ENCODE measurements at places on chromosomes 7 and 10.
A peak's percentile ranks its signal among the peaks of the same experiment; 100 is the strongest.

- DNase-seq, result no peak
Observed at GRCh38 chr7:128872394-128872824, 9.8 kb downstream of the ATP6V1F start.

DNA sequence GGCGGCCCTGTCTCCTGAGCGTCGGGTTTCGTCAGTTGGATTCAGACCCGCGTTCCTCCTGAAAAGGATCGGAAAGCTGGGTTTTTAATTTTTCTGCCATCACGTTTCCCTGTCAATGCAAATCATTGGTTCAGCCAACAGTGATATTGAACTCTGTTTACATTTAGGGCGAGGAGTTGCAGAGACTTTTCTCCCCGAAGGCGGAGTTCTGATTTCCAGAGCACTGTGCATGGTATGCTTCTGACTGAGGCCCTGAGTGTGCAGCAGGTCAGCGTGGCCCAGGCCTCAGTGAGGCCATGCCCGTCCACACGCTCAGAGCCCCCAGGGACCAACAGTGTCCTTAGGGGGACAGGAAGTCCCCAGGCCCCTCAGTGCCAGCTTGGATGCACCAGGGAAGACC is 27.1 kb downstream of the NKX6-2 start:
- DNase-seq, result no peak

- no peak for DNase-seq
Observed at GRCh38 chr7:108049962-108050361, 47.0 kb upstream of the LAMB1 start.

- peak; percentile 23 for DNase-seq
Observed at GRCh38 chr7:157738066-157738460, 401.3 kb downstream of the DNAJB6 start.

DNA sequence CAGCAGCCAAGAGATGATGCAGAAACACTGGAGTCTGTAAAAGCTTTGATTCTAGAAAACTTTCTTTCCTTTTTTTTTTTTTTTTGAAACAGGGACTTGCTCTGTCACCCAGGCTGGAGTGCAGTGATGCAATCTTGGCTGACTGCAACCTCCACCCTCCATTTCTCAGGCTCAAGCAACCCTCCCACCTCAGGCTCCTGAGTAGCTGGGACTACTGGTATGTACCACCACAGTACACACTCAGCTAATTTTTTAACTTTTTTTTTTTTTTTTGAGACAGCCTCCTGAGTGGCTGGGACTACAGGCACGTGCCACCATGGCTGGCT is 17.0 kb upstream of the BAG3 start:
- DNase-seq, result peak; percentile 58

DNA sequence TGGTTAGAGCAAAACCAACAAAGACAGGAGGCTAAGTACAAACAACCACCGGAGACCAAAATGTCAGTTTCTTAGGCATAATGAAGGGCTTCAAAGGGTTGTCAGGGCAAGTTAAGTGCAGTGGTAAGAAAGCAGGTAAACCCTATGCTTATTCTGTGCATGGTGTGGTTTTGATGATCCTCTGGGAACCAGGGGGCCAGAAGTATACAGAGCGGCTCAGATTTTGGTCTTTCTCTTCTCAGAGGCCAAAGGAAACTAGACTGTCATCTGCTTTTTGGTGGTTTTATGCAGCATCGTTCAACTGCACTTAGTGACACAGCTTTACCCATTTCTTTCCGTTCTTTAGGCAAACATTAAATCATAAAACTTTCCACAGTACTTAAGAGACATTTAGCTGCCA is 332.7 kb upstream of the CELF2 start:
- no peak for DNase-seq

All from fibroblast of pulmonary artery (primary cell).